ENCODE measurements at places on chromosomes 2 and 18.

GRCh38 chr2:66560683-66561082 lies 125.8 kb downstream of the MEIS1 start:
- no peak for DNase-seq

GRCh38 chr18:24272229-24272525 lies 125.4 kb downstream of the OSBPL1A start:
- DNase-seq, result no peak

- DNase-seq, result no peak
Observed at GRCh38 chr18:48943333-48943732, 7.4 kb downstream of the SMAD7 start.

- no peak for DNase-seq
Observed at GRCh38 chr2:59484673-59485072, 1068.8 kb downstream of the BCL11A start.

DNA sequence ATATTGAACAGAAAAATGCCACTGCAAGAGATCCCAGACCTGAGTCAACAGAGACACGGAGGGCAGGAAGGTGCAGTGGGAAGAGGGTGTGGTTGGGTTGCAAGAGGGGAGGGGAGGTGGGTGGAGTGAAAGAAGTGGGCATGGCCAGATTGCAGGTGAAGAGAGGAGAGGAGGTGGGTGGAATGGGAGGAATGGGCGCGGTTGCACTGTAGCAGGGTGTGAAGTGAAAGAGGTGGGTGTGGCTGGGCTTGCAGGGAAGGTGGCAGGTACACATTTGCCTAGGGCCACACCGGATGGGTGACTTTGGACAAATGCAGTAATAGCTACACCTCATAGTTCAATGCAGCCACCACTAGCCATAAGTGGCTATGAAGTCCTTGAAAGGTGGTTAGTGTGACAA lies 71.1 kb downstream of the DOCK10 start:
- DNase-seq, result no peak

DNA sequence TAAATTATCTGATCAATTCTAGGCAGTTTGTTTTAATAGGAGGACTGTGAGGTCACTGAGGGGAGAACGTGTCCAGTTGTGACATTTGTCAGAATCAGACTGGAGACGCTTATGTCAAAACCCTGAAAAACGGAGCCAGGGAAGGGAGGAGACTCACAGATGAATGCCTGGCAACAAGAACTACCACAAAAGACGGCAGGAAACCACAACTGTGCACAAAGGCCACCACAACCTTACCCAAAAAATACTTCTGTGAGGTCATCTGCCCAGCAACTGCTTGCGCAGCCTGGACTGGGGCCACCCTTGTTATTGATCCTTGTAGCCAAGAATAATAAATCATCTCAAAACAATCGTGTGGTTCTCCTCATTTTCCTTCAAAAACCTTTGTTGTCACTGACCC lies 173.0 kb upstream of the ALKAL2 start:
- DNase-seq, result peak; percentile 6

DNA sequence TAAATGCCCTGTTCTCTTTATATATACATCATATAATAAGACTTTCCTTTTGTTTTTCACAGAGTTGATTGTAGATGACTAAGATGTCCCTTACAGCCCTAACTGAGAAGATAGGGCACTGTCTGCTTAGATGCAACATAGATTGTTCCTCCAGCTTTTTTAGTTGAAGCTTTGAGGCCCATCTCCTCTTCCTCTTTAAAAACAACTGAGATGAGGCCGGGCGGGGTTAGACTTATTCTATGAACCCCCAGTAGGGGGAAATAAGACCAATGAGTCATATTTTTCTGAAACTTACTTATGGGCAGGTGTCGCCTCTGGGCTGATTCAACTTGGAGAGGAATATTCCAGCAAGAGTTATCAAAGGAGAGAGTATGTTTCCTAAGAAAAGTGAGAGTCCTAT lies 84.6 kb downstream of the FBXO15 start:
- DNase-seq, result no peak

DNA sequence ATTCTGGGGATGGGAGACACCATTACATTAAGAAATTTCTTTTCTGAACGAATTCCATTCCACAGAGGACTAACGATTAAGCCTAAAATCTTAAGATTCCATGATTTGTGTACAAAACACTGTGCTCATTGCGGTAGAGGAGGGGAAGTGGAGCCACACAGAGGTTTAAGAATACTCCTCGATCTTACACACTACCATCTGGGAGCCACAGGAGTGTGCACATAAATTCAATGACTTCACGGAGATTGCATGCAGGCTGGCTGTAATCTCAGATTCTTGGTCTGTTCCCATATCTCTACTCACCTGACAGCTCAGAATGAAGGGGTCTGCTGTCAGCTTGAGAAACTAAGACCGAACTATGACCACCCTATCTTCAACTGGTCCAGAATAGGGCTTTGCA lies 762 bp downstream of the VPS4B start:
- no peak for DNase-seq

DNA sequence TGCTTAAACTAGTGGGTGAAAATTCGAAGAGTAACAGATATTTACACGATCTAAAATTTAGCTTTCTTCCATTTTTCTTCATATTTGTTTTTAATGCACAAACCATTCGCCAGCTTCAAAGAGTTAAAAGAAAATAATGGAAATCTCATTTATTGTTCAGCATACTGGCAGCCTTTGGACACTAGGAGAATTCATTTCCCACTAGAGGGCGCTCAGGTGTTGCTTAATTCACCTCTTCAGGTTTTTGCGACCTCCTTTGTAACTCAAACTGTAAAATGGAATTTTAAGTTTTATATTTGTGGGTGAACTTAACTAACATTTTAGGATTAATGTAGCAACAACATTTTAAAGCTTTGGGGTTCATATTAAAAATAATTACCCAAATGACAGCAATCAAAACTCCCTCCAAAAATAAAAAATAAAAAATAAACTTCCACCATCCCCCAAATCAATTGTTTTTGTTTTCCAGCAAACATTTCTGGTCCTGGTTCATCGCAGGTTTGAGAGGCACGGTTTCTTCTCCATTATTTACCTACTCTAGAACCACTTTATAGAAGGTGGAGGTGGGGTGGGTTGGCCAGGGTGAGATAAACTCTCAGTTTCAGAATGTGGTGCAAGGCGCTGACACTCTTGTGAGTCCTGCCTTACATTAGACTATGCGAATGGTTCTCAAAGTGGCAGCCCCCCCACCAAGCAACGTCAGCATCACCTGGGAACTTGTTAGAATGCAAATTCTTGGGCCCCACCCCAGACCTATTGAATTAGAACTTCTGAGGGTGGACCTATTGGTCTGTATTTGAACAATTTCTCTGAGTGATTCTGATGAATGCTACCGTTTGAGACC lies 24.7 kb upstream of the PNPT1 start:
- DNase-seq, result no peak

All from stimulated activated naive CD4-positive, alpha-beta T cell treated with Interleukin-2 at 50 U/mL for 16 hours (primary cell).